D341Med (cell line): ENCODE measurements at places on chromosomes 1 and 21.

GRCh38 chr1:55382806-55383305, 167.7 kb upstream of the USP24 start:
- no peak for DNase-seq

GRCh38 chr1:21706151-21706835, 37.1 kb upstream of the RAP1GAP start:
- no peak for DNase-seq

- DNase-seq, result no peak
Observed at GRCh38 chr1:32332290-32333079, 3.5 kb downstream of the MARCKSL1 start.

DNA sequence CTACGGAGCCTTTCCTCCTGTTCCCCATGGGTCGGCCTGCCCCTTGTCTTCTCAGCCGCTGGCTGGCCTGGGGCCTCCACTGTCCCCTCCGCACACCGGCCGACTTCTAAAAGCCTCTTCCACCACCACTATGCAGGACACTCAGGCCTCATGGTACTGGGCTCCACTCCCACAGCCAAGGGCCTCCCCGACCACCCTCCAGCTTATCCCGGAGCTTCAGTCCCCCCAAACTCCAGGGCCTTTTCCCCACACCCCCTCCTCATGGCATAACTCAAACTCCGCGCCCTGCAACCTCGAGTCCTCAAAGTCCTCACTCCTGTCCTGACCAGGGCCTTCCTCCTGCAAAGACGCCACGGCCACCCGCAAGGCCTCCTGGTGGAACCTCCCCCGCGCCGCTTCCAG, 2.0 kb downstream of the LRRC41 start:
- DNase-seq, result no peak

GRCh38 chr1:204806943-204807687, 63.5 kb upstream of the NFASC start:
- peak; percentile 95 for DNase-seq
